ENCODE measurements at places on chromosomes 2 and 18.

DNA sequence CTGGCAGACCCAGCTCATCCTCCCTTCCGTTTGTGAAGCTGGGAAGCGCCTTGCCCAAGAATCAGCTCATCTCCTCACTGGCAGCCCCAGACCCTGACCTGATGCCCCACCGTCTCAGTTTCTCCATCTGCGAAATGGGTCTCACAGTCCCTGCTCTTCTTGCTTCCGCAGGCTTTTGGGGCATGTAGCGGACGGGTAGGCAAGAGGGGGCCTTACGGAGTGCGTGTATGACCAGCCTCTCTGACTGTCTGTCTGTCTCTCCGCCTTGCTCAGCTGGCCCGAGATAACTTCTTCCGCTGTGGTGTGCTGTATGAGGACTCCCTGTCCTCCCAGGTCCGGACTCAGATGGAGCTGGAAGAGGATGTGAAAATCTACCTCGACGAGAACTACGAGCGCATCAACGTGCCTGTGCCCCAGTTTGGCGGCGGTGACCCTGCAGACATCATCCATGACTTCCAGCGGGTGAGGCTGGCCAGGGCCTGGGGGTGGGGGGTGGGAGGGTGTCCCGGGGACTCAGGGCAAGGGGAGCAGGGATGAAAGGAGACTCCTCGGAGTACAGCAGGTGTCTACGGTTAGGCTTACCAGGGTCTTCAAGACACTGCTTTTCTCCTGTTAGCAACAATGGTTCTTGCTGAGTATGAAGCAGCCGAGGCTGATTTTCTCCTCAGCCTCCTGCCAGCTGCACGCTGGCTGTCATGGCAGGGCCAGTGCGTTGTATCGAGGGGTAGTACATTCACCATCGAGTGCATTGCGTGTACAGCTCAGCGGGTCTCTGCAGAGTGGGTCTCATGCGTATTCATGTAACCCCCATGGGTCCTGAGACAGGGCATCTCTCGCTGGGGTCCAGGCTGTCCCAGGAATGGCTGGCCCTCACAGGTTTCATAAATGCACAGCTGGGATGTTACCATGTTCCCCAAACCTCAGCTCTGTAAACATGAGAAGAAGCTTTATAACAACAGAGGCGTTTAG is 10.9 kb downstream of the ITM2C start:
- DNase-seq: no peak

- DNase-seq: peak; percentile 37
Measured at GRCh38 chr2:106582148-106583143, 95.3 kb downstream of the CD8B2 start.

- DNase-seq: no peak
Measured at GRCh38 chr2:31256611-31257382, 22.8 kb downstream of the EHD3 start.

- DNase-seq: no peak
Measured at GRCh38 chr2:51535763-51536162, 503.8 kb upstream of the NRXN1 start.

DNA sequence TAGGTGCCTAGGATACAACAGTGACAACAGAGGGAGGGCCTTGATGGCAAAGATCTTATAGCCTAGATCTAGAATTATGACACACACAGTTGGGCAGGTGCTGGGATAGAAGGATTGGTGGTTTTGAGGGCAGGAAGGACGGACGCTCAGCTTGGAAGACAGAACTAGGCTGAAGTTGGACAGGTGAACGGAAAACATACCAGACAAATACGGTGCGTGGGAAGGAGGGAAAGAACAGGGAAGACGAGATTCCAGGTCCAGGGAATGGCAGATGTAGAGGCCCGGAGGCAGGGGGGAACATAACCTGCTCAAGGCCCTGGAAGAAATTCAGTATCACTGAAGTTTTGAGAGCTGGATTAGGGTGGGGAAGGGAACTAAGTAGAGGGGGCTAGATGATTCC is 40.8 kb downstream of the CRACDL start:
- no peak for DNase-seq

DNA sequence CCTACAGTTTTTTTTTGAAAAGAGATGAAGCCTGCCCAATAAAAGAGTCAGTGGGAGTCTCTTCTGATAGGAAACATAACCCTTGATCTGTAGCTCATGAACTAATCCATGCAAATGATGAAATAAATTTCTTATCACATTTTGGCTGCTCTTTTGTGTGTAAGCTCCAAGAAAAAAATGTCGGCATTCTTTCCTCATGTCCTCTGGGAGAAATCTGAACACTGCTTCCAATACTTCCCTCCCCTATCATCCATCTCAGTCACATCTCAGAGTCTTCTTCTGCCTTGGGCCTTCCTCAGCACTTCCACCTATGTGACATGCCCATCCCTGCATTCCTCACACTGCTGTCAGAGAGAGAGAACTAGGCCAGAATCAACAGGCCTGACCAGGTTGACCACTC is 395.7 kb upstream of the ST6GAL2 start:
- no peak for DNase-seq

- no peak for DNase-seq
Measured at GRCh38 chr2:241288324-241288888, 27.1 kb downstream of the HDLBP start.

- no peak for DNase-seq
Measured at GRCh38 chr18:10353791-10354190, 100.6 kb upstream of the APCDD1 start.

GRCh38 chr2:68188831-68189230 is 31.1 kb downstream of the PNO1 start:
- DNase-seq: no peak

DNA sequence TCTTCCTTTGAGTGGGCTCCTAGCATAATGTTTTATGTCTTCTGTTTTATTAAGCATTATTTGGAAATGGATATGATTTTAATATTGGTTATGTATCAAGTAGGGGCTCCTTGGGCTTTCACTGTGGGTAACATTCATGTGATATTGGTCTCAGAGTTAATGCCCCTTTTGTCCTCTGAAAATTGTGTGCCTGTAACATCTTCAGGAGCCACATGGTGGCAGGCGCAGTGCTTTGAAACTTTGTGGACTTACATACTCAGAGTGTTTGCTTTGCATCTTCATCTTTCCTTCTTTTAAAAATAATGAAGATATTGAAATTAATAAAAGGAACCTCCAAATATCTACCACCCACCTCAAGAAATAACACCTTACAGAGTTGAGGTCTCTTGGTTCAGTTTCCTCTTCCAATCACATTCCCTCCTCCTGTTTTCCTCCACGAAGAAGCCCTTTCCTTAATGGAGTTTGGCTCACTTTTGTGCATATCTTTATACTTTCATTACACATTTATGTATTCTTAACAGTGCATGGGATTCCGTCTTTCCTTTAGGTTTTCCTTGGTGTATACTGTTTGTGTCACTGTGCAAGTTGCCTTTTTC is 73.5 kb downstream of the LIMS1 start:
- peak; percentile 52 for DNase-seq

DNA sequence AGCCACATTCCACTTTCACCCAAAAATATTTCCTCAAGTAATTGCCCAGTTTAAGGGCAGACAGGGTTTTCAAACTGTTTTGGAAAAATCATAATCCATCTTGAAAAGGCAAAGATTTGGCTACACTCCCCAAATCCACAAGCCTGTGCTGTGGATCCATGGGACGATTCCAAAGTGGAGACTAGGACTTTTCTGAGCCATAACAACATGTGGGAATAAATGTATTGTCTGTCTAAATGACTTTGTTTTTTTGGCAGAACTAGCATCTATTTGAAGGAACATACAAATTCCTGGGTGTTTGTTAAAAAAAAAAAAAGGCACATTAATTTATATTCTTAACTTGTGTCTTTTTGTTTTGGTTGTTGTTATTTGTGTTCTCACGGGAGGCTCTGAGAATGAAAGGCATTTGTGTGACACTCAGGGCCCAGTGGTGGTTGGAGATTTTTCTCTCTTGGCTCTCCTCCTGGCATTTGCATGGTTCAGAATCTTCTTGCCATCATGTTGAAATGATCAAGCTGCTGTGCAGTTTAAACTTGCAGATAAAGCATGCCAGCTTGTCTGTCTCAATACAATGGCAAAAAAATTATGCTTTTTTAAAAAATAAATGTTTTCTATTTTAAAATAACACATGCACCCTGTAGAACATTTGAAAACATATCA is 277.4 kb downstream of the EN1 start:
- DNase-seq: no peak

GRCh38 chr18:68574311-68574710 is 140.6 kb downstream of the TMX3 start:
- DNase-seq: no peak

DNA sequence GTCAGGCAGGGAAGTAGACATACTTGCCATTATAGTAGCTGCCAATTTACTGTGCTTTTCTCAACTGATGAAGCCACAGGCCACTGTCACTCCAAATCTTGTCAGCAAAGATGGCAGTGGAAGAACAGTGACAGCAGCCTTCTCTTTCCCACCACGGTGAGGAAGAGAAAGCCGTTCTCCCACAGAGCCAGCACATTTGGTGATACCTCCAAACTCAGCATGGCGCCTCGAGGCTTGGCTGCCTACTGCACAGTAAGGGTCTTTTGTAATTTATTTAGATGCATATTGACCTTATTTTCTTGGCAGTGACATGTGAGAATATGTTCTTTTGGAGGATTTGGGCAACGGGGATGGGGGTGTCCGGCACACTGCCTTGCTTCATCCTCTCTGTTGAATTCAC is 117.2 kb upstream of the CDH20 start:
- no peak for DNase-seq

GRCh38 chr2:203574824-203575223 is 39.7 kb upstream of the RAPH1 start:
- no peak for DNase-seq

GRCh38 chr2:1727796-1728474 is 16.4 kb downstream of the PXDN start:
- DNase-seq: no peak

- no peak for DNase-seq
Measured at GRCh38 chr18:11544060-11544633, 65.2 kb upstream of the SLC35G4 start.

- DNase-seq: no peak
Measured at GRCh38 chr18:65934874-65935273, 184.1 kb downstream of the CDH7 start.

GRCh38 chr18:3172097-3172496 is 47.7 kb downstream of the MYOM1 start:
- DNase-seq: no peak
